Camera-type eye (tissue), 1 donor: ENCODE measurements at places on chromosomes 12 and 14. TPM values are rescaled to one million over a fixed set of nuclear protein-coding genes. Genes with fewer than 3 reads are reported as not detected.

Gene FBLN5
- 69.1 TPM for total RNA-seq

Gene IL22
- not detected for total RNA-seq

Gene CDH24
- 17.0 TPM for total RNA-seq

Gene NANOG
- total RNA-seq = not detected

Gene TRPV4
- 1.4 TPM for total RNA-seq

Gene FGF6
- total RNA-seq = 1.8 TPM

Gene C14orf39
- 8.5 TPM for total RNA-seq

Gene PRB2
- total RNA-seq = not detected

Gene TAS2R42
- not detected for total RNA-seq

Gene FAM186B
- total RNA-seq = 0.44 TPM

Gene NRXN3
- total RNA-seq = 101 TPM

Gene WNT5B
- total RNA-seq = 34.6 TPM

Gene NKX2-1
- not detected for total RNA-seq

Gene PABPN1
- total RNA-seq = 94.1 TPM

Gene RFX4
- 0.11 TPM for total RNA-seq

Gene DEPDC4
- 1.6 TPM for total RNA-seq

Gene CLEC9A
- 0.27 TPM for total RNA-seq

Gene IQSEC3
- total RNA-seq = 13.0 TPM

Gene SERPINA10
- total RNA-seq = not detected

Gene ARMH4
- total RNA-seq = 44.6 TPM

Gene AQP5
- total RNA-seq = 82.5 TPM

Gene BHLHE41
- 8.6 TPM for total RNA-seq

Gene OASL
- total RNA-seq = 0.33 TPM

Gene CSAD
- total RNA-seq = 48.7 TPM

Gene ADCY4
- 13.0 TPM for total RNA-seq

Gene FSCB
- 0.11 TPM for total RNA-seq

Gene MUCL1
- total RNA-seq = not detected

Gene KRT6C
- total RNA-seq = not detected

Gene C12orf54
- not detected for total RNA-seq

Gene KERA
- 52.3 TPM for total RNA-seq

Gene SLC4A8
- 27.6 TPM for total RNA-seq

Gene GLIPR1L2
- total RNA-seq = 4.5 TPM

Gene SLC39A5
- 2.4 TPM for total RNA-seq

Gene GALNT6
- 7.5 TPM for total RNA-seq

Gene LMNTD1
- total RNA-seq = not detected
